Amniotic stem cell (primary cell): ENCODE measurements at places on chromosomes 5 and 9.

GRCh38 chr9:128091144-128091543 is 23.1 kb downstream of the SLC25A25 start:
- peak; percentile 45 for DNase-seq

DNA sequence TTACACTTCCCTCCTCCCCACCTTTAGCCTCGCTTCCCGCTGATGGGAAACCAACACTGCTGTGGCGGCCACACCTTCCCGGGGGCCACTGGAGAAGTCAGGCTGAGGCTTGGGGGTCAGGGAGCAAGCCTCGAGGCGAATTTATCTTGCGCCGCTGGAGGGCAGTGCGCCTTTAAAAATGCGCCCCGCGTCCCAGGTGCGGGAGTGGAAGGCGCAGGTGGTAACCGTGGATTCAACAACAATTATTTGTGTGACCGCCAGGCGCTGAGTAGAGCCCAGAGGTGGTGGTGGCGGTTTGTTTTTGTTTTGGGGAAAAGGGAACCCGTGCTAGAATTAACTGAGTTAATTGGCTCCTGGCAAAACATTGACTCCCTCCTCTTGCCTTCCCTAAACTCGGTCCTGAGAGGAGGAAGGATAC is 1.1 kb downstream of the CFAP77 start:
- DNase-seq: no peak

GRCh38 chr5:1293416-1294205 is 1.3 kb downstream of the TERT start:
- no peak for DNase-seq

- peak; percentile 60 for DNase-seq
Observed at GRCh38 chr9:121222524-121223171, 21.0 kb upstream of the RAB14 start.

DNA sequence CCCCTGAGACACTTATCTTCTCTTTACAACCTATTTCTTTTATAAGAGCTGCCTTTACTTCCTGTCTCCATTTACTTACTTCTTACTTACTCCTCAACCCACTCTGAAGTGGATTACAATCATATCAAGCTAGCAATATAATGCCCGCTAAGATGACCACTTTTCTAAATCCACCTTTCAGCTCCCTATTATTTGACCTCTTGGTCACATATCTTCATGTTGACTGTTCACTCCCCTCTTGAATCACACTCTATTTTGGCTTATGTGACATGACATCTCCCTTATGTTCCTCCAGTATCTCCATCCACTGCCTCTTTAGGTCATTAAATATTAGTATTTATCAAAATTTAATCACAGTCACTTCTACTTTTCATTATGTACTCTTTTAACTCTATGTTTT is 255.3 kb upstream of the TRPC7 start:
- DNase-seq: no peak

- no peak for DNase-seq
Observed at GRCh38 chr5:102771435-102771834, 16.3 kb downstream of the PAM start.

DNA sequence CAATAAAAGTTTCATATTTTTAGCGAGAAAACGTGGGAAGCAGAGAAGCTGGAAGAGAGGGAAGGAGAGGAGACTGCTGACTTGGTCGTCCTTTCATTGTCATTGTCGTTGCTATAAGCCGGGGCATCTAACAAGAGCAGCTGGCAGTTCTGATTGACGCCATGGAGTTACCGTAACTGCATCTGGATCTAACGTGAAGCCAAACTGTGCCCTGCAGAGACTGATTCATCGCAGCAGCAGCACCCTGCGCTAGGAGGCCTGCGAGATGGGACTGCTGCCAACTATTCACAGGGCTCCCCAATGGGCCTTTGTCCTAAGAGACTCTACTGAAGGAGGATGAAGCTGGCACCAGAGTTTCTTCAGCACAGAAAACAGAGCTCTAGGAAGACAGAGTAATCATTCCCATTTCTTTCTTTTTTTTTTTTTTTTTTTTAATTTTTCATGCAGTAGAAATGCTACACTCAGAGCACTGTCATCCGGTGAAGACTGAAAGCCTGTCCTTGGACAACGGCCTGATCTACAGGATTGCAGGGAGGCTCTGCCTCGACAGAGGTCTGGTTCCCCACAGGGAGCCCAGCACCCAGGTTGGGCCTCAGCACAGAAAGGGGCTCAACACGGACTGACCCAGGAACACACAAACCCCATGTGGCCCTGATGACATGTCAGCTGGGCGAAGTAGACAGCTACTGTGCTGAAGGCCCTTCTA is 47.8 kb downstream of the RETREG1 start:
- no peak for DNase-seq

DNA sequence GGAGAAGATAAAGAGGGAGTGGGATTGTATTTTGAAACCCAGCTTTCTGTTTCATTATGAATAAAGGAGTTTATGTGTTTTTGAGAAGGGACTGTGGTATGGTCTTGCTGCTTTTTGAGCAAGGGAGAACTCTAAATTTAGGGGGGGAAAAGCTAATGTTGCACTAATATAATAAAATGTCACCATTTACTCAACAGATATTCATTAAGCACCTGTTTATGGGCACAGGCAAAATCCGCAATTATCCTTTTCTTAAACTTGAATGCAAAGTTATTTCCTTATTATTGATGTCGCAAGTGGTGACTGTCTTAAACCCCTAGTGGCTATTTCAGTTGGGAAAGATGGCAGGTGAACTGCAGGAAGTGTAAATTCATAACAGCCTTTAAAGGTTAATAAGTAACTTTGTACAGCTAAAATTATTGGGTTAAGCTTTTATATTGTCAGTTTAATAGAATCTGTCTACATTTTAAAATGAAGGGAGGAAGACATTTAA is 1.5 kb downstream of the CDC42SE2 start:
- no peak for DNase-seq
